Small intestine (tissue), 16 donors: ENCODE measurements at places on chromosomes 12 and 14.

- DNase-seq = no peak
These were observed 23.4 kb upstream of the PRPF39 start for GRCh38 chr14:45060551-45060950.

DNA sequence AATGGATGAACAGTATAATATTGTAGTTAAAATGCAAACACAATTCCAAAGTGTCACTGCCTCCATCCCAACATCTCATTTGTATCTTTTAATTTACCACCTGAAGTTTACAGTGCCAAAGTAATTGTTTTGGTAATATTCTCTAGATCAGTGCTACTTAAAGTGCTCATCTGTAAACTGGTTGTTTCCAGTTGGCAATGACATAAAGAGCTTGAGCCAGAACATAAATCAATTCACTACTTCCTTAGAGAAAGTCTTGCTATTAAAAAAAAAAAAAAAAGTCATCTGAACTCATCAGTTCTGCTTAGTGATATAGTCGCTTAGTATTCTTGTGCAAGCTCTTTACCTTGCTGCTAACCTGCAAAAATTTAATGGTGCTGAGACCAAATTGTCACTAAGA, 16.4 kb downstream of the PLCZ1 start:
- no peak for DNase-seq

- DNase-seq = no peak
These were observed 33.8 kb downstream of the DCP1B start for GRCh38 chr12:1970331-1970900.

GRCh38 chr14:91367173-91368171, 50.1 kb downstream of the CCDC88C start:
- DNase-seq = no peak

- no peak for DNase-seq
These were observed 221.6 kb downstream of the SLC25A21 start for GRCh38 chr14:36950812-36951211.
